Esophagus muscularis mucosa (tissue), 4 donors: ENCODE measurements at places on chromosomes 3 and 15. TPM values are rescaled to one million over a fixed set of nuclear protein-coding genes. Genes with fewer than 3 reads are reported as not detected.

The CFAP44 gene
- total RNA-seq = 2.7 TPM

DNA sequence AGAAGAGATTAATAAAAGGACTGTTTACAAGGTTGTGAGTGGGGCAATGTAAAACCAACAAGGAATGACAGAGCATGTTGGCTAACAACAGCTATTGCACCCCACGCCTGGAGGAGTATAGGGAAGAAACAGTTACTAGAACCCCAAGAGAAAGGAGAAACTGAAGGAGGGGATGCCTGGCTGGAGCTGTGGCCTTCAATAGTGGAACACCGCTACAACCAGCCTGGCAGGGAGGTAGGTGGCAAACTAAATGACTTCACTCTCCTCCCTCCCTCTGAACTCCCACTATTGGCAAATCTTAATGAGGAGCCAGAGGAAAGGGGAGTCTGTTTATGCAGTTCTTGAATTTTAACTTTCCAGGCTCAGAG is 7.2 kb upstream of the CD47 start:
- no peak overlapping the region for H3K4me3 ChIP-seq
- no peaks in the 10 kb centered on the region for H3K36me3 ChIP-seq
- H3K27me3 ChIP-seq = no peaks in the 10 kb centered on the region
- no peak overlapping the region for H3K27ac ChIP-seq
- no peaks in the 10 kb centered on the region for H3K4me1 ChIP-seq

- H3K36me3 ChIP-seq = no peaks in the 10 kb centered on the region
- DNase-seq = no peak
- H3K27me3 ChIP-seq = no peaks in the 10 kb centered on the region
- H3K4me1 ChIP-seq = no peaks in the 10 kb centered on the region
Measured at GRCh38 chr15:91252322-91252721, 152.3 kb downstream of the SV2B start.

DNA sequence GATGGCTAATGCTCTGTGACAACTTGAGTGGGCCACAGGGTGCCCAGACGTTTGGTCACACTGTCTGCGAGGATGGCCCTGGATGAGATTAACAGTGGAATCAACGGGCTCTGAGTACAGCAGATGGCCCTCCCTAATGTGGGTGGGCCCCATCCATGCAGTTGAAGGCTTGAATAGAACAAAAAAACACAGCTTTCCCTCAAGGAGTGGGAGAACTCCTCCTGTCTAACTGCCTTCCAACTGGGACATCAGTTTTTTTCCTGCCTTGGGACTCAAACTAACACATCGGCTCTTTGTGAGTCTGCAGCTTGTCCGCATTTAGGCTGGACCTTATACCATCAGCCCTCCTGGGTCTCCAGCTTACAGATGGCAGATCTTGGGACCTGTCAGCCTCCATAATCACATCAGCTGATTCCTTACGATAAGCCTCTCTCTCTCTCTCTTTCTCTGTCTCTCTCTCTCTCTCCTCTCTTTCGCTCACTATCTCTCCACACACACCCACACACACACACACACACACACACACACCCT is 20.8 kb downstream of the FAM174B start:
- H3K36me3 ChIP-seq = no peaks in the 10 kb centered on the region
- no peak overlapping the region for H3K27ac ChIP-seq
- DNase-seq = no peak
- H3K4me1 ChIP-seq = peaks cover 57% of the 10 kb centered on the region

- peaks cover 21% of the 10 kb centered on the region for H3K4me1 ChIP-seq
- H3K27me3 ChIP-seq = no peaks in the 10 kb centered on the region
- H3K27ac ChIP-seq = peak overlapping the region; percentile 39
- no peaks in the 10 kb centered on the region for H3K36me3 ChIP-seq
- DNase-seq = peak; percentile 95
- H3K4me3 ChIP-seq = no peak overlapping the region
Measured at GRCh38 chr3:126961191-126961790, 21.6 kb upstream of the PLXNA1 start.

DNA sequence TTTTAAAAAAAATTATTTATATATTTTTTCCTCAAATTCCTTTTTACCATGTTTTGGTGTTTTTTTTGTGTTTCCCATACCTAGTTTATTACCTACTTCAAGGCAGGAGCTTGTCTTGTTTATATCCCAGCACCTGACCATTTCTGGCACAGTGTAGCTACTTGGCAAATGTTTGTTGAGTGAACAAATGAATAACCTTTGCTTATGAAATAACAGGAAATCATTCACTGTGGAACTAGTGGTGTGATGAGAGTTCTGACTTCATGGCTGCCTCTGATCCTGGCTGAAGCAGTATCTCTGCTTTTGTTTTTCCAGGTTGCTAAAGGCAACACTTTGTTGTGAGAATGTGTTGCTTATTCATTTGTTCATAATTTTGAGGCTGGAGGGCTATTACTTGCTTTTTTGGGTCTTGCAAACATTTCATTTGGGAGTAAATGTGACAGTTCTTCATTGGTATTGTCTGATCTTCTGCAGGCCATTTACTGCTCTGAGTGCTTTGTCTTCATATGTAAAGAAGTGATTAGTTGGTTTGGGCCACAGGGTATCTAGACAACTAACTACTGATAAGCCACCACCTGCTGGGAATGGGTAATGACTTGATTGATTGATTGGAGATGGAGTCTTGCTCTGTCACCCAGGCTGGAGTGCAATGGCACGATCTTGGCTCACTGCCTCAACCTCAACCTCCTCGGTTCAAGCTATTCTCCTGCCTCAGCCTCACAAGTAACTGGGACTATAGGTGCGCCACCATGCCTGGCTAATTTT is 5.7 kb downstream of the RAD54L2 start:
- H3K4me1 ChIP-seq = peaks cover 32% of the 10 kb centered on the region
- no peaks in the 10 kb centered on the region for H3K27me3 ChIP-seq
- H3K36me3 ChIP-seq = peaks cover 8% of the 10 kb centered on the region
- no peak overlapping the region for H3K27ac ChIP-seq
- no peak overlapping the region for H3K4me3 ChIP-seq

- DNase-seq = no peak
- H3K4me3 ChIP-seq = no peak overlapping the region
- H3K36me3 ChIP-seq = no peaks in the 10 kb centered on the region
- H3K4me1 ChIP-seq = no peaks in the 10 kb centered on the region
- H3K27me3 ChIP-seq = no peaks in the 10 kb centered on the region
- no peak overlapping the region for H3K27ac ChIP-seq
Measured at GRCh38 chr15:29612096-29612495, 210.2 kb downstream of the TJP1 start.

DNA sequence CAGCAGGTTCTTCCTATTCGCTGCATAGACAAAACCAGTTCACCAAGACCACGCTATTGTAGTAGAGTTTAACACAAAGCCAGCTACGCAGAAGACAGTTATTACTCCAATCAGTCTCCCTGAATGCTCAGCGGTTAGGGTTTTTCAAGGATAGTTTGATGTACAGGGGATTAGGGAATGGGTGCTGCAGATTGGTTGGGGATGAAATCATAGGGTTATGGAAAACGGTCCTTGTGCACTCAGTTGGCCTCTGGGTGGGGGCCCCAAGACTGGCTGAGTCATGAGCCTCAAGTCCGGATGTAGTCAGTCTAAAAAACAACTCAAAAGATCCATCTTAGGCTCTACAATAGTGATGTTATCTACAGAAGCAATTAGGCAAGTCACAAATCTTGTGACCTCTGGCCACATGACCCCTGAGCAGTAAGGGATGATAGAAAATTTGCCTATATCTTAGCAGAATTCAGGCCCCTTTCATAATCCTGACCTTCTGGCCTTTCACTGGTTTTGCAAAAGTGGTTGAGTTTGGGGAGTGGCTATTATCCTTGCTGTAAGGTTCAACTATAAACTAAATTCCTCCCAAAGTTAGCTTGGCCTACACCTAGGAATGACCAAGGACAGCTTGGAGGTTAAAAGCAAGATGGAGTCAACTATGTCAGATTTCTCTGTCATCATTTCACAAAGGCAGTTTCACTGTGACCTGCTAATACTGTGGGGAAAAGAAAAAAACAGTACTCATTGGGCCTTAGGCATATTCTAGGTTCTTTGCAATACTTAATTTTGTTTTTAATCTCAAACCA is 57.7 kb downstream of the LIPC start:
- H3K4me3 ChIP-seq = no peak overlapping the region
- no peaks in the 10 kb centered on the region for H3K27me3 ChIP-seq

DNA sequence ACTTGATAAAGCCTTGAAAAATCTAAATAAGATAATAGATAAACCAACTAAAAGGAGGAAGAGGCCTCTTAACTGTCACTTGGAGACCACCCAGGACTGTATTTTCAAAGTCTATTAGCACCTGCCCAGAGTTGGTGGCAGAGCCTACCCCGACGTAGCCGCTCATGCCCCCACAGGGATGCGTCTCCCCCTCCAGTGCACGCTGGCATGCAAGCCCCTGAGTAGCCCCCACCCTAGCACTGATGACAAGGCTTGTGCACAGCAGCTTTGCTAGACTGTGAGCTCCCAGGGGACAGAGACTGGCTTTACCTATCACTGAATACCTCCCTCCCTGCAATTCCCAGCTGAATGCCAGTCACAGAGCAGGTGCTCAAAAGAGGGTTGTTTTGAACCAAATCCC is 54.1 kb upstream of the HES1 start:
- H3K4me3 ChIP-seq = no peak overlapping the region
- no peak for DNase-seq
- H3K27me3 ChIP-seq = no peaks in the 10 kb centered on the region
- H3K27ac ChIP-seq = no peak overlapping the region
- H3K36me3 ChIP-seq = no peaks in the 10 kb centered on the region

DNA sequence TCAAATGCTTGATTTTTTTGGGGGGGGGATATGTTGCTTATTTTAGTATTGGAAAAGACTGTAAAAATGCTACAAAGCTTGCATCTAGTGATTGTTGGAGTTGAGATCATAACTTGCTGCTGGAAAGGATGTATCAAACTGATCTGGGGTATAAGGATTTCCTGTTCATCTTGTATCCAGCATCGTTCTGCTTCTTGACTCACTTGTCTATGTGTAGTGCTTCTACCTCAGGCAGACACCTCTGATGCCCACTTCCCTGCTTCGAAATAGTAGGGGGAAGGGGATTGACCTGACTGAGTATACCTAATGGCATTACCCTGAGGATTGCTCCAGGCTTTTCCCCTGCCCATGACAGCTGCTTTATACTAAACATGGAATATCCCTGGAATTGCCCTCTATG is 42.7 kb downstream of the STT3B start:
- H3K36me3 ChIP-seq = no peaks in the 10 kb centered on the region
- DNase-seq = no peak
- no peak overlapping the region for H3K4me3 ChIP-seq
- peaks cover 21% of the 10 kb centered on the region for H3K4me1 ChIP-seq
- H3K27ac ChIP-seq = no peak overlapping the region
- no peaks in the 10 kb centered on the region for H3K27me3 ChIP-seq

DNA sequence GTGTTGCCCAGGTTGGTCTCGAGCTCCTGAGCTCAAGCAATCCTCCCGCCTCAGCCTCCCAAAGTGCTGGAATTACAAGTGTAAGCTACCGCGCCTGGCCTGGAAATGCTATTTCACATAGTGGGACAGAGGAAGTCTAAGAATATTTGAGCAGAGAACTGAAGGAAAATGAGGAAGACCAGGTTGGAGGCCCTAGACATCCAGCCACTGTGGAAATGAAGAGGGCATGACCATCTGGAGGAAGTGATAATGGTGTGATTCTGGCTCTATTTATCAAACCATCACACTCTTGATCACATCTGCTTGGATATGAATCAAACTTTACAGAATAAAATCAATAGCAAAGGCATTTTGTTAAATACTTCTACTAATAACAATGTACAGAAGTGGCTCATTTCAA is 65.9 kb upstream of the ARHGEF3 start:
- no peaks in the 10 kb centered on the region for H3K27me3 ChIP-seq
- no peak overlapping the region for H3K4me3 ChIP-seq
- no peaks in the 10 kb centered on the region for H3K4me1 ChIP-seq
